Epithelial cell of proximal tubule (primary cell): ENCODE measurements at places on chromosomes 1 and 21. TPM values are rescaled to one million over a fixed set of nuclear protein-coding genes. Genes with fewer than 3 reads are reported as not detected.

DNA sequence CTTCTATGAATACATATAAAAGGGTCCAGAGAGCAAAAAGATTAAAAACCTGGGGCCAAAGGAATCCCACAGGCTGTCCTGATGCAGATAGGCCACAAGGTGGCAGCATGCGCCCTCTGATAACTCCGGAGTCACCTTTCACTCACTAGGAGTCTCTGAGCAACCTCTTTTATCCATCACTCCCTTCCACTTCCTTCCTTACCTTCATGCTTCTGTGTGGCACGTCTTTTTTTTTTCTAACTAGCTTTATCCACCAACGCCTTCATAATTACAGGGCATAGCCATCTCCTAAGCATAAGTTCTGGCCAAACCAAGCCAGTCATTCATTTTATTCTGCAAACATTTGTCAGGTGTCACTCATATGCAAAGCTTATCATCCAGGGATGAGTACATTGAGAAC is 3.9 kb upstream of the PGLYRP4 start:
- DNase-seq = no peak

DNA sequence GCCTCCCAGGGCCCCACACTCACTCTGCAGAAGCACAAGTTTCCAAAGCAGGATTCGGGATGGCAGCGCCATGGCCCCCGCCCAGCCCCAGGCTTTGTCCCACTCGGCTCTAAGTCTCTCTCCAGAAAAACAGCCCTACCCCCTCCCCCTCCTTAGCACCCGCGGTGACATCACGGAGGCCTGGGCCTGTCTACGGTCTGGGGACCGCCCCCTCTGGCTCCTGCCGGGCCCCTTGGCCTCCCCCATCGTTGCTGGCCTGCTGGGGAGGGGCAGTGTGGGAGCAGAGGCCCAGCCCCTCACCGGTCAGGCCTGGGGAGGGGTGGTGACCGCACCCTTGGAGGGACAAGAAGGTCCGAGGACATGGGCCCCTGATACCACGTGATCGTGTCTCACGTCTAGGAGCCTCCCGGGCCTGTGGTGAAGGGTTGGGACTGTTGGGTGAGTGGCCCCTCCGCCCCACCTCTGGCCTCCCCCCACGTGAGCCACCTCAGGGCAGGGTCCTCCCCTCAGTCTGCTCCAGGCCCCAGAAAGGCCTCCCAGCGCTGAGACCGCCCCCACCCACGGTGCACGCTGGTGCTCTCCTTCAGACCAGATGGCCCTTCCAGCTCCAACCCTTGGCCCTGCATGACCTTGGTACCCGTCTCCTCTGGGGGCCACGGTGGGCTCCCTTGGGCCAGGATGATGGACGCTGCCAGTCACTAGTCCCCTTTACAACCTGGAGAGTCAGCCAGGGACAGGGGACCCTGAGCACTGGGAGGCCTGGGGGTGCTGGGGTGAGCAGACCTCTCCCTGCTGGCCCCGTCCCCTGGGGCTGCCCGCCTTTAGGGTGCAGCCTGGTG is at the start of gene MXRA8:
MXRA8 (minus strand) TSS at position 123 of the 839 bp plus-strand sequence; CDS start at position 72, 51 bp downstream.
- no peak for DNase-seq

- no peak for DNase-seq
Measured at GRCh38 chr1:2080140-2080539, 29.9 kb downstream of the PRKCZ start.

Gene NBPF1
- 9.2 and 9.7 TPM in 2 replicates for total RNA-seq

Gene ANXA9
- total RNA-seq = 0.12 and 1.2 TPM in 2 replicates

Gene TUFT1
- total RNA-seq = 33.5 and 39.2 TPM in 2 replicates

DNA sequence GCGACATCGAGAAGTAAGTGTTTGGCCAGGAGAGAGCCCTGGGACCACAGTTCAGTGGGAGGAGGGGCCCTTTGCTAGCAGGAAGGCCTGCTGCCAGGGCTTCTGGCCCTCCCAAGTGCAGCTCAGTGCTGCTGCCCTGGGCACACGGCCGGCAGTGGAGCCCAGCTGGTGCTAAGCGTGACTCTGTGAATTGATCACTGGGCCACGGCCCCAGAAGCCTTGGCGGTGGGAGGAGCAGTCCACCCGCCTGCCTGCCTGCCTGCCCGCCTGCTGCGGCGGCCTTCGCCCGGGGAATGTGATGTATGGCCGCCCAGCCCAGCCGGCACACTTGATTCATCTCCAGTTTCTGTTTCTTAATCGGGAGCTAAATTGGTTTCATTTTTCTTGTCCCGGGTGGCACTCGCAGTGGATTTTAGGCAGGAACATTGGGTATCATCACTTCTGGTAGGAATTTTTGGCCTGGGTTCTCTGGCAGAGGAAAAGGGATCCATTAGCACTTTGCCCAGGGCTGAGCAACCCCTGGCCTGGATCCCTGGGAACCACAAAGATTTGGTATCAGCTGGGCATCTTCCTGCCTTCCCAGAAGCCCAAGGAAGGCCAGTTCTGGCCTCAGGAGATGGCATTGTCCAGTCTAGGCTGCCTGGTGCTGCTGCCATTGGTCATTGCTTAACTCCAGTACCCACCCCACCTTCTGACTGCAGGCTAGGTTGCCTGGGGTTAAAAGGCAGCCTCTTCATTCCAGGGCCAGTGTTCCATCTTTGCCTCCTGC is 28.6 kb downstream of the TMEM53 start:
- no peak for DNase-seq

GRCh38 chr1:62962901-62963776 is 179.2 kb downstream of the ATG4C start:
- DNase-seq = no peak

DNA sequence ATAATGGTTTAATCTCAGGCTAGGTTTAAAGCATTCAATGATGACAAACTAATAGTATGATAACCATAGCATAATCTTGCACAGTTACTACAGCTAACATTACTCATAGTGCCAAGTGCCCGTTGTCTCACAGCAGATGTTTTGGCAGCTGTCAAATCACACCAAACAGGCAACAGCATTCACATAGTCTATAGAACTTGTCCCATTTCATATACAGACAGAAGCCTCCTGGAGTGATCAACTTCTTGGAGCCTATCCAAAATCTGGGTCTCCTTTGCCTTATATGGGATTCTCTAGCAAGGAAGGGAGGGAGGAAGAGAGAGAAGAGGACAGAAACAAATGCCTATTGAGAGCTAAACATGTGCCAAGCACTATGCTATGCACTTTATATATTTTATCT is 250.6 kb upstream of the ZP4 start:
- DNase-seq = no peak

DNA sequence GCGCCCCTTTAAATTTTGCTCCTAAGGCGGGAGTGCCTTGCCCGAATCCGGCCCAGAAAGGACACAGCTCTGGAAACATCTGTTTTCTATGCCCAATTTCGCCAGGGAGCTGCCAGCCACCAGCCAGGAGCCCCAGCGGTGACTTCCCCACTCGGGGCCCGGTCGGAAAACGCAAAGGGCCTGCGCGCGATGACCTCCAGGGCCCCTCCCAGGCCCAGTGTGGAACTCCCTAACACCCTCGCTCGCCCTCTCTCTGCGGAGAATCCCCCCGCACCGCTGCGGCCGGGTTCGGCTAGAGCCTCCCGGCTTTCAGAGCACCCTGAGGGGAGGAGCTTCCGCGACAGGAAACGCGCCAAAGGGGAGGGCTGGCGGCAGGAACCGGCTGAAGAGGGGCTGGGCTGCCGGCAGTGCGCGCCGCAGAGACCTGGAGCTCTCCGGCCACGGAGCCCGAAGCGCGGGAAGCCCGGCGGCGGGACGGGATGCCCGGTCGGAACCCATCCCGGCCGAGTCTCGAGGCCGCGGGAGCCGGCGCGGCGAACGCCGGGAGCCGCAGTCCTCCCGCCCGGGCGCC is 505 bp downstream of the CLSPN start:
- no peak for DNase-seq
